ENCODE measurements at places on chromosomes 2 and 18.
A peak's percentile ranks its signal among the peaks of the same experiment; 100 is the strongest.

DNA sequence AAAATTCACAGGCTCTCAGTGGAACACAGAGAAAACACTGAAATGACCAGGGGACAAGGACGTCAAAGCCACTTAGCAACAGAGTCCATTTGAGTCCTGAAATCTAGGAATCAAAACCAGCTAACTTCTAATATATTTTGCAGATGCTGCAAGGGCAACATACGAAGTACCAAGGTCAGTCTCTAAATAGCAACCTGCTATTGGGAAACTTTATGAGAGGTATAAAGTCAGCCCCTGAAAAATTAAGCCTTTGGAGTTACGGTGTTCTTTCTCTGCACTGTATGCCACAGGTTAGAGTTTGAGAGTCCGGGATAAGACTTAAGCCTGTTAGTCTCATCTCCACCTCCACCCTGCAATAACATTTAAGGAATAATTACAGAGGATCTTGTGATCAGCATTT, 13.3 kb downstream of the NPC1 start:
- no peak for DNase-seq

GRCh38 chr2:120440521-120441350, 94.8 kb downstream of the INHBB start:
- no peak for DNase-seq

- no peak for DNase-seq
Measured at GRCh38 chr2:168559187-168559586, 103.1 kb downstream of the CERS6 start.

DNA sequence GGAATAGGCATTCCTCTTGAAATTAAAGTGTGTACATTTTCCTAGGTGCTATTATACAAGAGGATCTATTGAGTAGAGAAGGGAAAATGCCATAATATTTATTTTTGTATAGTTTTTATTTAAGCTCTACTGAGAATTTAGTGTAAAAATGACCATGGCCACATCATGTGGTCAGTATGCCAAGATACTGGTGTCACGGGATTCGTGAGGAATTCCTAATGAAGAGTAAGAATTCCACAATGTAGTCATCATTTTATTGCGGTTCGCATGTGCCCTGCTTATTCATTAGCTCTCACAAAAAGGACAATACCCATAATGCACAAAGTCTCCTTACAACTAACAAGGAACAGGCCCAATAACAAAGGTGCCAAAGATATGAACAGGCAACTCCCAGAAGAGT, 39.3 kb upstream of the PARD3B start:
- DNase-seq, result no peak

DNA sequence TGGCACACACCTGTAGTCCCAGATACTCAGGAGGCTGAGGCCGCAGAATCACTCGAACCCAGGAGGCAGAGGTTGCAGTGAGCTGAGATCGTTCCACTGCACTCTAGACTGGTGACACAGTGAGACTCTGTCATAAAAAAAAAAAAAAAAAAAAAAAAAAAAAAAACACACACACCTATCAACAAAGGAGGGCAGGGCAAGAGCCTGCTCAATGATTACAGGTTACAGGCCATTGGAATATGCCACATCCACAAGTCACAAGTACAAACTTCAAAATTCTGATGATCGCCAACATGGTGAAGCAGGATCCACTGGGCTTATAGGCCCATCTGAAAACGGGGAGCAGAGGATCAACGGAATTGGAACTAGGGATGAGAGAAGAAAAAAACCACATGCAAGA, 6.3 kb downstream of the MYO5B start:
- no peak for DNase-seq

DNA sequence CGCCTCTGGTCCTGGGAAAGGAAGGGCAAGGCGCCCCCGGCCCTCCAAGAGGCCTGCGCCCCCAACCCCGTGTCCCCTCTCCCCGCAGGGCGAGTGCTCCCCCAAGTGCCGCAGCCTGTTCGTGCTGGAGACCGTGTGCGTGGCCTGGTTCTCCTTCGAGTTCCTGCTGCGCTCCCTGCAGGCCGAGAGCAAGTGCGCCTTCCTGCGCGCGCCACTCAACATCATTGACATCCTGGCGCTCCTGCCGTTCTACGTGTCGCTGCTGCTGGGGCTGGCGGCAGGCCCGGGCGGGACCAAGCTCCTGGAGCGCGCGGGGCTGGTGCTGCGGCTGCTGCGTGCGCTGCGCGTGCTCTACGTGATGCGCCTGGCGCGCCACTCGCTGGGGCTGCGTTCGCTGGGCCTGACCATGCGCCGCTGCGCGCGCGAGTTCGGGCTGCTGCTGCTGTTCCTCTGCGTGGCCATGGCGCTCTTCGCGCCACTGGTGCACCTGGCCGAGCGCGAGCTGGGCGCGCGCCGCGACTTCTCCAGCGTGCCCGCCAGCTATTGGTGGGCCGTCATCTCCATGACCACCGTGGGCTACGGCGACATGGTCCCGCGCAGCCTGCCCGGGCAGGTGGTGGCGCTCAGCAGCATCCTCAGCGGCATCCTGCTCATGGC, 52.4 kb downstream of the SLC66A2 start:
- DNase-seq, result peak; percentile 49

GRCh38 chr2:199631129-199631528, 173.4 kb upstream of the SATB2 start:
- no peak for DNase-seq
